Esophagus squamous epithelium (tissue), 5 donors: ENCODE measurements at places on chromosomes 1 and 21.

DNA sequence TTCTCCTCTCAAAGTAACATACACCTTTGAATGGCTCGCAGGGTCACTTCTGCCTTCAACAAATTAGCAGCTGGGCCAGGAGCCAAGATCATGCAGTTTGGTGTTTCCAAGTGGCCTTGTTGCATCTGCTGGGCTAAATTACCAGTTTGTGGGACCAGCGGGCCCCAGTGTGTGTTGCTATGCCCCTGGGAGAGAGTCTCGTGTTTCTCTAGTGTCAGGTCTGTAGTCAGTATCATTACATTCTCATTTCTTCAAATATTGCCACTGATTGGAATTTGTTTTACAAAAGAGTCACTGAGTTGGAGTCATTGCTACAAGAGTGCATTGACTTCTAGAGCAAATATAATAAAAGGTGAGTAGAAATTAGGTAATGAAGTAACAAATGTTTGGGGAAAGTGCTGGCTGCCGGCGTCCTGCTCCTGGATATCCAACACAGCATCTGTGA, 35.5 kb downstream of the RHOU start:
- DNase-seq, result no peak

GRCh38 chr1:6385488-6386191, 7.9 kb downstream of the ACOT7 start:
- no peak for DNase-seq

DNA sequence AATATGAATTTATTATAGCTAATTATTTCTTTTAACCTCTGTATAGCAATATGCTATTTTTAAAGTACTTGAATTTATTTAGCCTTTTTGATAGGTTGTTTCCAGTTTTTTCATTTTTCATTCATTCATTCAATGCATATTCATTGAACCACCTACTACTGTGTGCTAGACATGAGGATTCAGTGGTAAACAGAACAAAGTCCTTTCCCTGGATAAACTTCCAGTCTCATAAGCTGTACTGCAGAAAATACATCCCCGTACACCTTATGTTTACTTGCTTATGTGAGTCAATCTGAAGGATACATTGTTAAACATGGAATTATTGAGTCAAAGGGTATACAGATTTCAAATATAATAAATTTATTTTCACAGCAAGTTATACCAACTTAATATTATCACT, 21.9 kb downstream of the AGL start:
- DNase-seq, result no peak

DNA sequence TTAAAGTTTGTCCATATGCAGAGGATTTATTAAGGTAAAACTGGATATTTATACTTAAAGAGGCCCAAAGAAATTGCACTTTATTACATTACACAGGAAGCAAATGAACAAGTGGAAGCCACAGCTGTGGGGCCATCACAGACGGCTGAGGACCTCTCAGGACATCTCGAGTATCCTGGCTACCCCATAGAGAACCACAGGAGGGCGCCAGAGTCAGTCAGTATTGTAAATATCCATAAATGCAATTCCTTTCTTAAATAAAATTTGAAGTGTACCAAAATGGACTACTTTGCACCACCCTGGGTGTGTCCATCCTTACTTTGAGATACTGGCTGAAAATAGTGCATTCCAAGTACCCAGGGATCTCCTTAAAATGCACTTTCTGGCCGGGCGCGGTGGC, 257.2 kb downstream of the MRPL39 start:
- DNase-seq, result no peak

DNA sequence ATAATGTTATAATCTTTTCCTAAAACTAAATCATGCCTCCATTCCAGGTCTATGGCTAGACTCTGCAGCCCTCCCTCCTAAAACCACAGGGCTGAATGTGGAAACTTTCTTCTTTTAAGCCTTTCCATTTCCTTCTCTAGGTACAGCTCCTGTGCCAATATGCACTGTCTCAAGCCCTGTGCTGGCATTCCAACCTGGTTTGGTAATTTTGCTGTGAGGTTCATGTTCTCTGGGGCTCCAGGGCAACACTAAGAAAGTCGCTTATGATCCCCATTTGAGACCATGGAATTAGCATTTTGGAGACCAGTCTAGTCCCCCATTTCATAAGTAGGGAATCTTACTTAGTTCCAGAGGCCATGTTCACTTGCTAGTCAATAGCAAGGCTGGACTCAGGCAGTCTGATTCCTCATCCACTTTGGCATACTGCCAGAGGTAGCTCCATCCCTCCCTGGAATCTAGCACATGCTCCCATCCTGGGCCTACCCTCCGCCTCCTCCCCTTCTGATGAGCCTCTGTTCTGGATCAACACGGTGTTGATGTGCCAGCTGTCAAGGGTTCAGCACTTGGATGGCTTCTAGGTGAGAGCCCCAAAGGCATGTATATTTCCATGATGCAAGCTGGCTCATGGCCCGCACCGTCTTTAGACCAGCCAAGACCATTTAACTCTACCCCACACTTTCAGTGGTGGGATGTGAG, 36.5 kb downstream of the ZMYND12 start:
- no peak for DNase-seq

DNA sequence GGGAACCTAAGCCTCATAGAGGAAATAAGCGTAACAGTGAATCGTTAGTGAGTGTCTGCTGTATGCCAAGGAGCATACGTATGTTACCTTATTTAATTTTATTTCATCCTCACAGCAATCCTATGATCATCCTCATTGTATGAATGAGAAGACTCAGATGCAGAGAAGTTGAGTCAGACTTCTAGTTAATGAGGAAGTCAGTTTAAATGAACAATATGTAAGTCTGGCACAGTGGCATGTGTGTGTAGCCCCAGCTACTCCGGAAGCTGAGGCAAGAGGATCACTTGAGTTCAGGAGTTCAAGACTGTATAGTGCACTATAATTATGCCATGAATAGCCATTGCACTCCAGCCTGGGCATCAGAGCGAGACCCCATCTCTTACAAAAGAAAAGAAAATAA, 148.0 kb downstream of the ZZZ3 start:
- DNase-seq, result no peak

GRCh38 chr1:160101717-160102522, 3.5 kb upstream of the IGSF8 start:
- no peak for DNase-seq

- DNase-seq, result no peak
These were observed 44.3 kb downstream of the SLC16A1 start for GRCh38 chr1:112911506-112912220.

DNA sequence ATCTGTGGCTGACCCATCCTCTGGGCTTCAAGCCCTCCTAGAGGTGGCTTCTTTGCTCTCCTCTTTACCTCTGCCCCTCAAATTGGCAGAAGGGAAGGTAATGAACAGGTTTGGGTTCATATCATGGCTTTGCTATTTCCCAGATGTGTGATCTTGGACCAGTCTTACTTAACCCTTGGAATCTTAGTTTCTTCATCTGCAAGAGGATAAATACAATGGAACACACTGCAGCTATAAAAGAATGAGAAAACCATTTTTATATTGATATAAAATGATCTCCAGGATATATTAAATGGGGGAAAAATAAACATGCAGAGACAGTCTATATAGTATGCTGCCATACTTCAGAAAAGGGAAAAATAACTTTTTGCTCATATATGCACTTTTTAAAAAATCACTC, 5.6 kb downstream of the GLMP start:
- DNase-seq, result no peak

DNA sequence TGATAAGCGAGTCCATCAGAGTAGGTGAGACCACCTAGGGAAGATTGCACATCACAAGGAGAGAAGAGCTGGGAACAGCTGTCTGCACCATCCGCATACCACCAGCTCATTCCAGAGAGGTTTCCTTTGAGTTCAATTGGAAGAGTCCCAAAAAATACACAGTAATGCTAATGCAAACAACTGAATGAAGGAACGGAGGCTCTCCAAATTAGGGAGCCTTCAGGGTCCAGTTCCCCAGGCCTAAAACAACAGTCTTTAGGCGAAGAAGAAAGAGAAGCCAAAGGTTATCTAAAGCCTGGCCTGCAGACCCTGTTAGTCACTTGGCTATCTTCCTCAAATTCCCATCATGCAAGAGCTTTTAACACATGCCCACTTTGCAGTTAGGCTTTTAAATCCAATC, 246.4 kb downstream of the PBX1 start:
- DNase-seq, result no peak

DNA sequence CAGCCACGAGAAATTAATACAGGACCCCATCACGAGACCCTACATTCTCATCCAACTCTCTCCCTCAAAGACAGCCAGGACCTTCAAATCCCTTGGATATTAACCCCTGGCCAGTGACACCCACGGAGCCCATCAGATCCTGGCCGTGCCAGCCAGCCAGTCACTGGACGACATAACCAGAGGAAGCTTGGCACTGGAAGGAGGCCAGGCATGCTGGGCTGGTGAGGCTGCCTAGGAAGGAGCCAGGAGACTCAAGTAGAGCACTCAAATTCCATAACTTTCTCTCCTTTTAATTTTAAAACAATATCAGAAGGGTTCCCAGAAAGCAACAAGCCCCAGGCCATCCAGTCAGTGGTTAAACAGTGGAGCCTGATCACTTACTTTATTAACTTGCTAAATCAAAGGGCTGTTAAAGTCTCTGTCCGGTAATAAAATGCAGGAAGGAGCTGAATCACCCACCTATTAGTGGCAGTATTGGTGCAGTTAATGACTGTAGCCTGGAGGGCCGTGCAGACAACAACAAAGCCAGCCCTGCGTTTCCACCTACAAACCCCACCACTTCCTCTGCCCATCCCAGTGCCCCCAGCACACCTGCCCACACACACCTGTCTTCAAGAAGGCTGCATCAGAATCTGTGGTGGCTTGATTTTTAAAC, 78.0 kb downstream of the HIVEP3 start:
- no peak for DNase-seq

- no peak for DNase-seq
These were observed 68.9 kb upstream of the TSPAN2 start for GRCh38 chr1:115158181-115158580.

- no peak for DNase-seq
These were observed 41.0 kb downstream of the TGFBR3 start for GRCh38 chr1:91844862-91845528.

DNA sequence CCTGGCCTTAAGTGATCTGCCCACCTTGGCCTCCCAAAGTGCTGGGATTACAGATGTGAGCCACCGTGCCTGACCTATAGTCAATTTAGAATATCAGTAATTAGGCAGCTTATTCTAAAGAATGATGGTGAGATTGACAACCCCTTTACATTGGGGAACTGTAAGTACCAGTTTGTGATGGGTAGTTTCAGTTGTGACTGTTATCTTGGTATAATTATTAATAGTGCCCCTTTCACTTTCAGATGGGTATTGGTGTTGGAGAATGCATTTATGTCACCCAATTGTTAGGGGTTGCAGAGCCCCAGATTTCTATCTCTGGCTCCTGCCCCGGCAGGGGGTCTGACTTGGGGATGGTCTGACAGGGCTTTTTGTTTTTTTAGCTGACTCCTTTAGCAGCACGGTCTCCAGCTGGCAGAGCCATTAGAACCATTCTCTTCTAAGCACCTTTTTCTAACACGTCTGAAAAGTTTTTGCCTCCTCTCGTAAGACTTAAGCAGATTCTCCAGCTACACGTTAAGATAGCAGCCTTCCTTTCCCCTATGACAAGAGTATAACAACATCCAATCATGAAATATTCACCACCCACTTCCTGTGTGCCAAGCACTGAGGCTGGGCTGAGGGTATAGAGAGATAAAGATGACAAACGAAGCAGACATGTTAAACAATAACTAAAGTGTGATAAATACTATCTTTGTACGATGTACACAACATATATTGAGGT, 157.8 kb downstream of the SDCCAG8 start:
- no peak for DNase-seq

GRCh38 chr1:206503591-206504362, 3.6 kb upstream of the RASSF5 start:
- no peak for DNase-seq

DNA sequence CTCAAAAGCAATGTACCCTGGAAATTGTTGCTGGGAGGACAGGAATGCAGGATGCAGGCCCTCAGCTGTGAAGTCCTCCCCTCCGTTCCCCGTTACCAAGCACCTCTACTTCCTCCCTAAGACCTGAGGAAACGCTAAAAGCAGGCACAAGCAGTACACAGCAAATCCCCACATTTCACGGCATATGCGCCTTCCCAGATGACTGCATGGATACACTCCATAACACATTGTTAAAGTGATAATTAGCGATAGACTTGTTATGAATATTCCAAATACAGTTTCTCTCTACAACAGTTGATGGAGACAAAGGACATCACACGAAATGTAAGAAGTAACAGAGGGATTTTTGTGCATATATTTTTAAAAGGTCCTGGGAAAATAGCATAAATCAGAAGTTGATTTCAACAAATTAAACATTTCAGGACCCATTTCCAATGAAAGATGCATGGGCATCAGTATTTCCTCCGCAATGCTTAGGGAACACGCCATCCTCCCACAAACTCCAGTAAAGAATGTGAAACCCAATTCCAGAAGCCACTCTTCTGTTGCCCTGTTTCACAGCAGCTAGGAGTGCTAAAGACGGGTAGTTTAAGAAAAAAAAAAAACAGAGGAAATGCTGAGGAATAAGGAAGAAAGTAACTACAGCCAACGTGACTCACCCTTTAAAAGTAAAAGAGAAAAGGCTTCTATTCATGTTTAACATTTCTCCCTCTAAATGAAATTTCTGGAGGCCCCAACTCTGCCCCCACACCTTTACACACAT, 75.5 kb downstream of the HIVEP3 start:
- DNase-seq, result no peak

- DNase-seq, result no peak
These were observed 16.5 kb upstream of the ZC3H11B start for GRCh38 chr1:219629296-219629880.

DNA sequence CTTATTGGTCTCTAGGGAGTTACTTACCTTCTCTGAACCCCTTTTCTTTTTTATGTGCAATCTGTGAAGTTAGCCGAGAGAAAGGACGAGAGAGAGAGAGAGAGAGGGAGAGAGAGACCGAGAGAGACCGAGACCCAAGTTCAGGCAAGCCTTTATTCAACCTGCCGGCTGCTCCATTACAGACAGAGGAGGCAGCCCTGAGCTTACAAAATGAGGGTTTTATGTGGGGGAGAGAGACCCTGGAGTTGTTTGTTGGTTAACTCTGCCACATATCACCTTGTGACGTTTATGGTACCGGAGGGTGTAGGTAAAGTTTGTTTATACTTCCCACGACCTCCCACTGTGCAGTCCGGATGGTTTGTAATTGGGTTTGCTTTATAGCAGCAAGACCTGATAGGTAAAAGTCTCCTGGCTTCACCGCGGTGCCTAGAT, 1.5 kb upstream of the MCOLN3 start:
- DNase-seq, result no peak

- no peak for DNase-seq
These were observed 10.1 kb downstream of the CLCA2 start for GRCh38 chr1:86434059-86434458.

GRCh38 chr1:193890935-193891334, 704.5 kb upstream of the B3GALT2 start:
- no peak for DNase-seq
